HCT116 (cell line): ENCODE measurements at places on chromosomes 13 and 19. TPM values are rescaled to one million over a fixed set of nuclear protein-coding genes. Genes with fewer than 3 reads are reported as not detected.

GRCh38 chr13:109743706-109744453, 42.5 kb downstream of the IRS2 start:
- DNase-seq, result no peak

- DNase-seq, result peak; percentile 18
Observed at GRCh38 chr13:83618966-83619365, 263.3 kb downstream of the SLITRK1 start.

GRCh38 chr13:55013051-55013450, 1984.4 kb downstream of the OLFM4 start:
- DNase-seq, result no peak

GRCh38 chr13:109840201-109840892, 54.0 kb upstream of the IRS2 start:
- peak; percentile 66 for DNase-seq

DNA sequence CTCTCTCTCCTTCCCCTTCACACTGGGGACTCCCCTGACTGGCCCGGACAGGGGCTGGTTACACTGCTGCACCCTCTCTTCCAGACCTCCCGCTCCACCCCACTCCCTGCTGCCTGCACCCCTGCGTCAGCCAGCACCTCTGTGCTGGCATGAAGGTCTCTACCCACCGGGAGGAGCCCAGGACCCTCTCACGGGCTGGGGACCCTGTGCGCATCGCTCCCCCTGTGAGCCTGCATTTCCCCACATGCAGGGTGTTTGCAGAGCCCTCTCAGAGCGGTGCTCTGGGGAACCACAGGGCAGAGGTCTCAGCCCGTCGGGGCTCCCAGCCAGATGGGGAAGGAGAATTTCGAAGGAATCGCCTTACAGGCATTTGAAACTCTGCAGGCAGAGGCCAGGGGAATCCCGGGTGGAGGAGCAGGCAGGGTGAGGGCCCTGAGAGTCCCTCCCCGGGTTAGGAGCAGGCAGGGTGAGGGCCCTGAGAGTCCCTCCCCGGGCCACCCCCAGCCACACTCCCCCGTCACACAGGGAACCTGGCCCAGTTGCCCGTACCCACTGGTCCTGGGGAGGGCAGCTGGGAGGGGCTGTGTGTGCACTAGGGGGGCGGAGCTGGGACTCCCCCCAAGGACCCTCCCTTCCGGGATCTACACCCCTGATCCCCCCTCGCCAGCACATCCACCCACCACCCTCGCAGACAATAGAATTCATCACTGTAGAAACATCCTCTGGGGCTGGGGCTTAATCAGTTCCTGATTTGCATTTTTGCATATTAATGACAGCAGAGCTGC, 16.3 kb upstream of the TCF3 start:
- DNase-seq, result no peak

DNA sequence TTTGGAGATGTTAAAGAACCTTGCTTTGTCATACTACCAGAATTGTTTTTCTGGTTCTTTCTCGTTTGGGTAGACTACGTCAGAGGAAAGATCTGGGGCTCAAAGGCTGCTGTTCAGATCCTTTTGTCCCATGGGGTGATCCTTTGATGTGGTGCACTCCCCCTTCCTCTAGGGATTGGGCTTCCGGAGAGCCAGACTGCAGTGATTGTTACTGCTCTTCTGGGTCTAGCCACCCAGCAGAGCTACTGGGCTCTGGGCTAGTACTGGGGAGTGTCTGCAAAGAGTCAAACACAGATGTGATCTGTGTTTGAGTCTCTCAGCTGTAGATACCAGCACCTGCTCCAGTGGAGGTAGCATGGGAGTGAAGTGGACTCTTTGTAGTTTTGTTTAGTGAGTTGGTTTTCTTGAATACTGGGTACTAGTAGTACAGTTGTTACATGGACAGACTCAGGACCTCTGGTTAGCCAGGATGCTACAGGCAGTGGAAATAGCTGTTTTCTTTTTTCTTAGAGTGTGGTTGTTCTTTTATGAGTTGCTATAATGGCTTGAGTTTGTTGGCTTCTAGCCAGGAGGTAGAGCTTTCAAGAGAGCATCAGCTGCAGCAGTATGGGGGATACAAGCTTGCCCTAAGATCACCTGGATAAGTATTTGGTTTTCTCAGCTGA, 34.4 kb downstream of the DNAJC15 start:
- DNase-seq, result peak; percentile 68

GRCh38 chr19:32177686-32178085, 167.7 kb upstream of the ZNF507 start:
- DNase-seq, result no peak

GRCh38 chr19:2468596-2468995, 7.3 kb upstream of the GADD45B start:
- DNase-seq, result no peak

- DNase-seq, result no peak
Observed at GRCh38 chr13:43235028-43235427, 211.6 kb downstream of the DNAJC15 start.

- peak; percentile 38 for DNase-seq
Observed at GRCh38 chr19:11699931-11700794, 38.6 kb downstream of the ZNF823 start.

DNA sequence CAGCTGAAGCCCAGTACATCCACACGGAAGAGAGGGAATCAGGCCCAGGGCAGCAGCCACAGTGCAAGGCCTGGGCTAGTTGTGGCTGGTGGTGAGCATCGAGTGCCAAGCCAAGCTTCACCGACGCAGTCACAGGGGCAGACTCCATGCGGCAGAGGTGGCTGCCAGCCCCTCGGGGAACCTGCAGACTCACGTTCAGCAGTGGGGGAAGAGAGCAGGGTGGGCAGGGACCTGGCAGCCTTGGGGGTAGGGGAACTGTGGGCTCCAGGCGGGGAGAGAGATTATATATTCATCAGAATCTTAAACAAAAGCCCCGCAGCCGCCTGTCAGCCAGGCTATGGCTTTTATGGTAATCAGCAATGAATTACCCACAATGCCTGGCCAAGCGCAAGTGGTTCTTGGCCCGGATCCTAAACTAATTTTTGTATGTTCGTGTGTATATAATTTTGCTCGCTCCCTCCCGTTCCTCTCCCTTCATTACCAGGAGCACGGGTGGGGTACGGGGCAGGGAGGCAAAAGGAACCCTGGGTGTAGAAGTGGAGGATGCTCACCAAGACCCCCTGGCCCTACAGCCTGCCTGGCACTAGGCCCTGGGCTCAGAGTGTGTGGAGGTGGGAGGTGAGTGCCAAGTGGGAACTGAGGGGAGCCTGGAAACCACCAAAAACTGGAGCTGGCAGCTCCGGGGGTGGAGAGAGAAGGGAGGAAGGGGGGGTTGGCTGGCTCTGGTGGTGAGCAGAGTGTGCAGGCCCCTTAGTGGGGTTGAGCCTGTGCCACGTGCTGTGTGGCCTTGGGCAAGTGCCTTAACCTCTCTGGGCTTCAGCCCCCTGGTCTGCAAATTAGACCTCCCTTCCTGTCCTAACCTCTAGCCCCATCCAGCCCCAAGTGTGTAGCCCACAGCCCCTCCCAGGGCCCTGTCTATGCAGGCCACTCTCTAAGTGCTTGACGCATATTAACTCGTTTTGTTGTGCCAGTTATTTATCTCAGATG, 31.9 kb downstream of the PTPRS start:
- peak; percentile 79 for DNase-seq

Gene KASH5
- not detected for total RNA-seq
